Right forelimb (tissue), 1 donor: ENCODE measurements at places on chromosomes 12 and 14.
A peak's percentile ranks its signal among the peaks of the same experiment; 100 is the strongest.

DNA sequence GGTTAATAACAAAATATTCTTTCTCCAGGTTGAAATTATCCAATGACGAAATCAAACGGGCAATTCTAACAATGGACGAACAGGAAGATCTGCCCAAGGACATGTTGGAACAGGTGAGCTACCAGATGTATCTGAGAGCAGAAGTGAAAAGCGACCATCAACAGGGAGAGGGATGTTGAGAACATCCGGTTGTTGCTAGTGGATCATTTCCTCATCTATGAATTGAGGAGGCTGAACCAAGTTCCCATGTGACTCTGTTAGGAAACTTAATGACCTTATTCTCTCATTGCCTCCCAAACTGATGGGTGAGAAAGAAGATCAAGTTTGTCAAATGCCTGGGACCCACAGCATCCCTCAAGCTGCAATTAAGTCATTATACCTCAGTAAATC is 117.7 kb downstream of the GPR135 start:
- DNase-seq = no peak

GRCh38 chr12:48350249-48351021 is at the start of gene ZNF641:
Gene ZNF641 (minus strand): TSS chr12:48350919. CDS start chr12:48348090, 2,829 bp downstream.
- DNase-seq = peak; percentile 85

GRCh38 chr12:66903782-66904396 is 225.0 kb upstream of the GRIP1 start:
- DNase-seq = no peak

- no peak for DNase-seq
Observed at GRCh38 chr12:115375186-115375991, 691.4 kb upstream of the TBX3 start.

DNA sequence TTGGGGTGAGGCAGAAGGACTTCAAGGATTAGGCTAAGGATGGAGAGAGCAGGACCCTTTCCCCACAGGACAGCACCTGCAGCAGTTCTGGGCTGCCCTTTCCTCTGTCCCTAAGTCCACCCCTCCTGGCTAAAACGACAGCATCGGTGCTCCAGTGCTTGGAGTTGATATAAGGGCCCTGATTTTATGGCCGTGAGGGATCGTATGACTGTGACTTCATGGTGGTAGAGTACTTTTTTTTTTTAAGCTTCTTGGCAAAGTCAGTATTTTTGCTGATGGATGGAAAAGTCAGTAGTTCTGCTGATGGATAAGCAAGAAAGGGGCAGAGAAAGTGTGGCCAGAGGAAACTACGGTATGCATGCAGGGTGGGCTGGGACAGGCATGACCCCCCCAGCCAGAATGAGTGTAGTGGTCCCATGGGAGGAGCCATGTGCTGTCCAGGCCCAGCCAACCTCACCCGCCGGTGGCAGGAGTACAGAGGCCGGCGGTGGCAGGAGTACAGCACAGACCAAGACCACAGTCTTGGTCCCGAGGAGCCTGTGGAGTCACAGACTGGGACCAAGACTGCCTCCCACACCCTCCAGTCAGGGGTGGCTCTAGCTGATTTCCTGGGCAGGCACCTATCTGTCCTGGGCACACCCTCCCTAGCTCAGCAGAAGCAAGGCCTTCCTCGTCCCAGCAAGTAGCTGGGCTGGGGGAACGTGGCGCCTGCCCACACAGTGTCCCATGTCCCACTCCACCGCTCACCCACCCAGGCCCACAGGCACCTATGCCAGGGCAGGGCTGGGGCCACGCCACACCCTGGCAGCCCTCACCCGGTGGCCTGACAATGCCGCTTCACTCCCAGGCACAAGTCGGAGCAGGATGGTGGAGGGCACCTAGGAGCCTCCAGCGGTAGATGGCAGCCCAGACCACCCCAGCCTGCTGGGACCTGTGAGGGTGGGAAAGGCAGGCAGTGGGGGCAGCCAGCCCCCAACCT is 46.3 kb downstream of the CCDC88C start:
- DNase-seq = no peak

DNA sequence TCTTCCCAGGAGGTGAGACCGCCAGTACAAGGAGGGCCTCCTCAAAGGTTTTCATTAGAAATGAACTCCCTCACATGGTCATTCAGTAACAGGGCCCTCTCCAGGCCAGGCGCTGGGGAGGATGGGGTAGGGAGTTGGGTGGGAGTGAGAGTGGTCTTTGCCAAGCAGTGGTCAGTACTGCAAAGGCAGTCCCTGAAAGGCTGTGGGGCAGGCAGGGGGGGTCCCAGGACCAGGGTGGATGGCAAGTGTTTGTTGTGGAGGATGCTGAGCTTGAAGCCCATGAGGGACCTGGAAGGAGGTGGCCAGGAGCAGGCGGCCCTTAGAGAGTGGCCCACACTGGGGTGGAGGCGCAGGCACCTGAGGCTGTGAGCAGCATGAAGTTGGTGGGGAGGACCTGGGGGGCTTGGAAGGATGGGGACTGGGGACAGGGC is 26.1 kb downstream of the CEP170B start:
- peak; percentile 40 for DNase-seq

- no peak for DNase-seq
Observed at GRCh38 chr12:96235484-96235826, 41.3 kb downstream of the ELK3 start.

GRCh38 chr14:58947156-58947555 is 241.3 kb upstream of the DAAM1 start:
- no peak for DNase-seq

GRCh38 chr14:61296719-61297502 is 15.8 kb upstream of the TMEM30B start:
- DNase-seq = no peak

- no peak for DNase-seq
Observed at GRCh38 chr12:114045349-114045748, 79.2 kb upstream of the RBM19 start.

- DNase-seq = no peak
Observed at GRCh38 chr12:95877622-95878021, 18.9 kb downstream of the SNRPF start.

GRCh38 chr14:21233457-21234076 is 35.7 kb downstream of the HNRNPC start:
- DNase-seq = no peak

DNA sequence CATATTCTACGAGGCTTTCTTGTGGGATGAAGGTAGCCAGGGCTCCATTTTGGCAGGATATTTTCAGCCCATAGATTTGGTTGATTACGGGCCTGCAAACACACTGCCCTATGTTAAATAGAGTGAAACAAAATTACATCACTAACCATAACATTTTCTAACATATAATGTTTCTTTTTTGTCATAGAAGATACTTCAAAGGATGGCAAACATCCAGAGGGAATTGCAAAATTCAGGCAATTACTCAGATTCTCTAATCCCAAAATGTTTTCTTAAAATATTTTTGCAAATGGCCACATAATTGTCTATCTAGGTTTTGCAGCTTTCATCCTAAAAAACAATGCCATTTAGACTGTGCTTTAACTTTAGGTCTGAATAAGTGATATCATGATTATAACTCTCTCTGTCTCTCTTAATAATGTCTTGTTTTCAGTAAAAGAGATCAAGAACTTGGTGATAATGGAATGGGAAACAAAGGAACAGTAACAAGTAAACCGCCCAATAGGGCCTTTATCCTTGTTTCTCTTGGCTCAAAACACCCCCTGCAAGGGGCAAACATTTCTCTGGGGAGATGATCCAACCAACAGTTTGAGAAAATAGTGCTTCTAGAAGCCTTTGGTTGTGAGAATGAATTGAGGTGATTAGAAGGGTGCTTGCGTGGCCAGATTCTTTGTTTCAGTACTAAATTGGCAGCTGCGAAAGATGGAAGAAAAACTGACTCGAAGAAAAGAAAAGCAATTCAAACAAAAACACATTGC is 54.4 kb upstream of the BTG1 start:
- no peak for DNase-seq

DNA sequence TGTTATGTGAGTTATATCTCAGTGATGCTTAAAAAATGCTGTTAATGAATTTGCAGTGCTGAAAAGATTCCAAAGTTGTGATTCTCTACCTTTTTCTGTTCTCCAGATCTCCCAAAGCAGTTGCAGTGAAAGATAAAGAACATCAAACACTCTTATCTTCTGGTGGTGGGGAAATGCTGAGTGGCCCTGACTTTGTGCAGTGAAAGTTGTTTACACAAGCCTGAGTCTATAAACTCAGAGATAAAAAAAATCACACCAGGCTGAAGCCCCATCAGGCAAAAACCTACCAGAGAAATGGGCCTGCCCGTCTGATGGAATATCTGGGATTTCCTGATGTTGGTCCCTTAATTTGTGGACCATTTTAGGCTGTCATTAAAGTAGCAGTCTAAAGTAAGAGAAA is 46.1 kb downstream of the RASSF3 start:
- DNase-seq = no peak

DNA sequence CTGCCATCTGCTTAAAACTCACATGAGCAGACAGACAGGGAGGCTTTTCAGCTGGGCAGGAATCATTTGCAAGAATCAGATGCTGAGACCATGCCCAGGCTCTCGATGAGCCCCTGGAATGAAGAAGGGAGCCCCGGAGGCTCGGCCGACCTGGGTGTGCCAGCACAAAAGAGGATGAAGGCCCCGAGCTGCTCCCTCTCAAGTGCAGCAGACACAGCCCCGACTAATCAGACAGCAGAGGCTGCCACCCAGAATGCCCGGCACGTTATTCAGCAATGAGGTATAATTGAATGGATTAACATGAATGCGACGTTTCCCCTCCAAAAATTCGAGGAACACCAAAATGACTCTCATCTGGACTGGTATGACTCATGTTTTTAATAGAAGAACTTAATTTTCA is 58.9 kb downstream of the BCL11B start:
- DNase-seq = no peak

- DNase-seq = no peak
Observed at GRCh38 chr14:75286313-75286712, 7.7 kb downstream of the FOS start.

- no peak for DNase-seq
Observed at GRCh38 chr12:78871566-78871965, 7.0 kb downstream of the SYT1 start.

GRCh38 chr12:88723219-88723618 is 142.9 kb upstream of the KITLG start:
- DNase-seq = no peak

- DNase-seq = no peak
Observed at GRCh38 chr12:101804409-101804808, 26.4 kb downstream of the GNPTAB start.

DNA sequence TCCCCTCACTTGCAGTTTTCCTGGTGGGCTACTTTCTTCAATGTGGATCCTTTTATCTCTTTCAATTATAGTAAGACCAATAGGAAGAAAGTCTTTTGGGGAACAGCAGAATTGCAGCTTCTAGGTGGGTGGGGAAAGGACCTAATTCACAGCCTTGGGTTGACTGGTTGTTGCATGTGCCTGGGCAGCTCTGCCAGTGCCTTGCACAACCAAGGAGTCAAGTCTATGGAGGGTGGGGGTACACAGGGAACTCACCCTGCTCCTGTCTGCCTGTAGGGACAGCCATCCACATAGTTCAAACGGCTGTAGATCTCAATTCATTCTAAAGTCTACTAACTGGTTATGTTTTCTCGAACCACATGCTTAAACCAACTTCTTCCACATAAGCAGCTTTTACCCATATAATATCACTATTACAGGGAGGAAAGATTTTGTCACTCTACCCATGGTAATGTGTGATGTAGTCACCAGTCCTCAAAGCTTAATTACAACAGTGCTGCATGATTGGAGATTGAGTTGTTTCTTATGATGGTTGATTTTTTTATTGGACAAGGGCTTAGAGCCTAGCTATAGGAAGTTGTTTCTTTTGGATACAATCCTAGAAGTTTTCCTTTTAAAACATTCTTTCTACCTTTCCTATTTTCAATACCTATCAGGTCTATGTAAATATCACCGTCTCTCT is 117.7 kb upstream of the FRMD6 start:
- no peak for DNase-seq

GRCh38 chr12:14278294-14278953 is 87.1 kb upstream of the ATF7IP start:
- no peak for DNase-seq

DNA sequence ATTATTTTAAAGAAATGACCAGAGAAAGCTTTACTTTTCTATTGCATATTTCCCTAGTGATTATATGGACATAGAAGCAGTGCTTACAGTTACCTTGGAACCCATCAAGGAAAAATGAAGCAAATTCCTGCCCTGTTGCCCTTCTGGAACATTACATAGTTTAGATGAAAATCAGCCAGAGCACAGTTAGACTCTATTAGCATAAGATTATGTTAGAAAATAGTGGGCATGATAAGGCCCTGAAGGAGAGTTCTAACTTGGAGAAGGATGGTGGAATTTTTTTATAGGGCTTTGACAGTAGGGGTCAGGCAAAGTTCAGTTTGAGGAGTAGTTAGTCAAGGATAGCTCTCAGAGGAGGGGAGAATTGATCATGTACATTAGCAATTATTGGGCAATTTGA is 74.3 kb downstream of the FUT8 start:
- DNase-seq = no peak

DNA sequence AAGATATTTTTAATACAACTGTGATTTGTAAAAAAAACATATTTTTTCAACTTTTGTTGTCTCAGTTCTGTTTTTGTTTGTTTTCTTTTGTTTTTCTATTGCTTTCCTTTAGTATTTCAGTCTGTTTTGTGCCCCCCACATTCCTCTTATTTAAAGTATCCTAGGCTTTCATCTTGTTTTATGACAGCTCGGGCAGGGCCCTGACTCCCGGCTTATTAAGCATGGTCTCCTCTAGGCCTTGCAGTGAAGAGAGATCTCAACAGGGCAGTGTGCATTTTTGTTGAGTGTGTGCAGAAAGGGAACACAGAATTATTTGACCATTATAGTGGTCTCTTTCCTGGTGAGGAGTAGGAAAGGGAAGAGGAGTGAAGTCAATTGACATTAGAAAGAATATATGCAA is 110.2 kb upstream of the SLC38A4 start:
- DNase-seq = no peak

DNA sequence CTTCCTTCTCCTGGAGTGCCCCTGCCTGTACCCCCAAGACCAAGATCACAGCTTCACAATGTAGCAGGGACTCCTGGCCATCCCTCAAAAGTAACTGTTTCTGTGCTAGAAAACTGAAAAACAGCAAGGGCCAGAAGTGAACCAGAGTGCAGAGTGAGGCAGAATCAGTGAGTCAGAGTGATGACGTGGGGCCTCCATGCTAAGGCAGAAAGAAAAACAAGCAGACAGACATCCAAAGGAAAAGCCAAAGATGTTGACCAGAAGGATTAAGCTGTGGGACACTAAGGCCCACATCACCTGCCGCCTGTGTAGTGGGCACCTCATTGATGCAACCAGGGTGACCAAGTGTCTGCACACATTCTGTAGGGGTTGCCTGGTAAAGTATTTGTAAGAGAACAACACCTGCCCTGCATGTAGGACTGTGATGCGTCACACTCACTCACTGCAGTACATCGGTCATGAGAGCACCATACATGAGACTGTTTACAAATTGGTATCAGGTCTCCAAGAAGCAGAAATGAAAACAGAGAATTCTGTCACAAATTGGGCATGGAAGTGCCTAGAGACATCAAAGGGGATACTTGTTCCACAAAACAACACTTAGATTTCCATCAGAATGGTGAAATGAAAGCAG is 51.2 kb downstream of the ARMH4 start:
- no peak for DNase-seq
